RKO (cell line): ENCODE measurements at places on chromosomes 7 and 10.

DNA sequence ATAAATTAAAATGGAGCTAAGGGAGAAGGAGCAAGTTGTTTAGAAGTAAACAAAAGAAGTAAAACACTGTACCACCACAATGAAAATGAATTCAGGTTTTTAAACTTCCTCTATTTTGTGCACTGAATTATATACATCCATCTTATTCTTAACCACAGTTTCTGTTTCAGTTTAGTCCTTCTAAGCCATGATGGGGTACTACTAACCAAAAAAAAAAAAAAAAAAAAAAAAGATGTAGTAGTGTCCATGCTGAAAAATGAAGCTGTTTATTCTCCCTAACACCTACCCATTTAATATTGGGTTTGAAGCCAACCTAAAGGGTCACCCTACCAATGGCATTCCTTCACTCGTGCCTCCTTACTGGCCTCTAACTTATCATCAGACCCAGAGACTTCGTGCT is 3.4 kb upstream of the BMPR1A start:
- no peak for DNase-seq

DNA sequence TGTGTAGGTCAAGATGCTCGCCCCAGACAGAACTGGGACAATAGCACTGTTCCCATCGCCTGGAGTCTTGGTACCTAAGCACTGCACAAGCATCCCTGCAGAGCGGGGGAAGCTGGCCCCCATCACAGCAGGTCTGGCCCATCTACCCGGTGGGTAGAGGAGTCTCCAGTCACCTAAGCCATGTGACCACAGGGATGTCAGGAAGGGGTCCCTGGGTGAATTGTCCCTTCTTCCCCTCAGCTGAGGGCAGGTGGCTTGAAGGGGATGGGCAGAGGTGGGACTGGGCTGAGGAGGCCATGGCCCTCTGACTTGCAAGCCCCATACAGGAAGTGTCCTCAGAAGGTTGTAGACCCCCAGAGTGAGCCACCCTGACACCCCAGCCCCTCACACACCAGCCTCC is 39.7 kb downstream of the FRMPD2 start:
- no peak for DNase-seq

- DNase-seq, result no peak
These were observed 125.5 kb upstream of the SVIL start for GRCh38 chr10:29760138-29760900.

GRCh38 chr7:129341212-129341611 is 93.0 kb upstream of the STRIP2 start:
- DNase-seq, result no peak

- DNase-seq, result no peak
These were observed 5.7 kb downstream of the OSBPL3 start for GRCh38 chr7:24974026-24974832.

- no peak for DNase-seq
These were observed 70.2 kb downstream of the NOC3L start for GRCh38 chr10:94292434-94293090.

DNA sequence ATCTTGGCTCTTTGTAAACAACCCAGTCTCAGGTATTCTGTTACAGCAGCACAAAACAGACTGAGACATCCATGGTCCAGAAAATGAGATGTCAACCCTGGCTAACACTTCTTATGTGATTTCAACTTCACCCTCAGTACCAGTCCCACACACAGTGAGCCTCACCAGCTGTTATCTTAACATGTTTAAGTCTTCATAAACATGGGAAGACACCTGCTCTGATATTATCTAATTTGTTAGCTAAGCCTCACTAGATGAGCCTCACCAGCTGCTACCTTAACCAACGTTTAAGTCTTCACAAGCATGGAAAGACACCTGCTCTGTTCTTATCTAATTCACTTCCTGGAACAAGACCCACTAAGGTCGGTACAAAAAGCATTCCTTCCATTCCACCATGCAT is 130.8 kb downstream of the CALN1 start:
- no peak for DNase-seq

- no peak for DNase-seq
These were observed 3.9 kb upstream of the CDK6 start for GRCh38 chr7:92840316-92840715.

DNA sequence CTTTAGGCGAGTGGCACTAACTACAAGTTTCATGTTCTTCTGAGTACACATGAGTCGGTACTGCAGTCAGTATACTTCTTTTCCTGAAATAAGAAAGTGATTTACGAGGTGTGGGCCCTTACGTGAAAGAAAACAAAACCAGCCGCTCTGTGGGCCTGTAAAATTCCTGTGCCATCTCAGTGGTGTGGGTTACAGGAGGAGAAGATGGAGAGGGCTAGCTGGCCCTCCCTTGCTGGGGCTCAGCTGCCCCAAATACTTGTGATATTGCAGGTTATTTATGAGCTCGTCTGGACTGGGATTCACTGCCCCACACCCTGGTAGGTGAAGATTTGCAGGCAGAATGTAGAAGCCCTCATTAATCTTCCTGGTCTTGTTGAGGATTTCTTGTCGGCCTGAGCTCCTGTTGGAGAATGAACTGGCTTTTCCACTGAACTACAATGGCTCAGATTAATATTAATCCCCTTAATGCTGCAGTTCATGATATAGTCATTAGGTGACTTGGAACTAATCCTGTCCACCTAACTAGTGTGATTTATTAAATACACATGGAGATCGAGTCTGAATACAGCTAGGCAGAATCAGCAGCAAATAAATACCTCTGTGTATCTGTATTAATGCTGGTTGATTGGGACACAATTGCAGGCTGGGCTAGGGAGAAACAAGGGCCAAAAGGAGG is 68.0 kb downstream of the GBF1 start:
- DNase-seq, result no peak

GRCh38 chr10:34102893-34103506 is 712.1 kb downstream of the PARD3 start:
- DNase-seq, result no peak

GRCh38 chr7:21767300-21767900 is 178.3 kb downstream of the CDCA7L start:
- DNase-seq, result peak; percentile 90

DNA sequence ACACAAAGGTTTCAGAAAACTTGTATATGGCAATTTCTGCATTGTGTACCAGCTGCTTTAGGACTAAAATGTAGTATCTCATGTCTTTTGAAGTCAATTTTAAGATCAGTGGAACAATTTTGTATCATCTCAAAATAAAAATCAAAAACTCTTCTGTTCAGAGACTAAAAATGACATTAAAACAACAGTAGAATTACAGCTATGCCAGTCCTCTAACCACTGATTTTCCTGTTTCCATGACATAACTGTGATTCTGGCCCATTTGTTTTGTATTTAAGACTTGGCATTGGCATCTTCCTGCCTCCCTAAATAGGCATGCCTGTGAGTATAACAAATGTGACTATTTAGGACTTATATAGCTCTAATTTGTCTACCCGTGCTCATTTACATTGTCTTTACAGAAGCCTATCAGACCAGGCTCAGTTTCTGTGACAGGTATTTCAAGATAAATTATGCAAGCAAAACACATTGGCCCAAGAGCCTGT is 29.1 kb upstream of the VPS41 start:
- no peak for DNase-seq

DNA sequence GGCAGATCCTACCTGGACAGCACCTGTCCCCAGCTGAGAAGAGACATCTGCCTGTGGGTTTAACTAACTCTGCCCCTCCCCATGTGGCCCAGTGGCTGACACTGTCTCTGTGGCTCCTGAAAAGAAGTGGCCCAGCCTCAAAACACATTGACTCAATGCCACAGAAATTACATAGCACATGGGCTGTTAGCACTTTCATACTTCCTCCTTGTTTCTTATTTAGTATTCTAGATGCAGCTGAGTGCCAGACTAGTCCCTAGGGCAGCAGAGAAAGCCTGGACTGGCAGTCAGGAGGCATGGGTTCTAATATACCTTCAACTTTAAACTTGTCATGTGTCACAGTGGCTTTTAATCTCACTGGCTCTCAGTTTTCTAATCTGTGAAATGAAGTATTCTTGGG is 171.0 kb downstream of the TRIL start:
- DNase-seq, result no peak

DNA sequence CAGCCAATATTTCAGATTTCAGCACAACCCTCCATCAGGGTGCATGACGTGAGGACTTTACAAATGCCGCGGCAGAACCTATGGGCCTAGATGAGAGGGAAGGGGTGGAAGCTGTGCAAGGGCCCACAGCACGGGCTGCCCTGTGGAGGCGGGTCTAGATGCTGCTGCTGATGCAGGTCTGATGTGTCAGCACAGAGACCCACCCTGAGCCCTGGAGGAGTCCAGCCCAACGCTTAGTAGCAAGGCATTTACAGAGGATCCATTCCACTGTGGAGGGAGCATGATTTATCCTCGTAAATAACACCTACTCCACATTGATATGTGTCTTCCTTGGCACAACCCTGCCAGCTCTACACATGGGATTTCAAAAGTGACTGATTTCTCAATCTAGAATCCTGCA is 48.5 kb downstream of the MYL10 start:
- no peak for DNase-seq

- no peak for DNase-seq
These were observed 167.9 kb downstream of the PARD3 start for GRCh38 chr10:34647160-34647559.

DNA sequence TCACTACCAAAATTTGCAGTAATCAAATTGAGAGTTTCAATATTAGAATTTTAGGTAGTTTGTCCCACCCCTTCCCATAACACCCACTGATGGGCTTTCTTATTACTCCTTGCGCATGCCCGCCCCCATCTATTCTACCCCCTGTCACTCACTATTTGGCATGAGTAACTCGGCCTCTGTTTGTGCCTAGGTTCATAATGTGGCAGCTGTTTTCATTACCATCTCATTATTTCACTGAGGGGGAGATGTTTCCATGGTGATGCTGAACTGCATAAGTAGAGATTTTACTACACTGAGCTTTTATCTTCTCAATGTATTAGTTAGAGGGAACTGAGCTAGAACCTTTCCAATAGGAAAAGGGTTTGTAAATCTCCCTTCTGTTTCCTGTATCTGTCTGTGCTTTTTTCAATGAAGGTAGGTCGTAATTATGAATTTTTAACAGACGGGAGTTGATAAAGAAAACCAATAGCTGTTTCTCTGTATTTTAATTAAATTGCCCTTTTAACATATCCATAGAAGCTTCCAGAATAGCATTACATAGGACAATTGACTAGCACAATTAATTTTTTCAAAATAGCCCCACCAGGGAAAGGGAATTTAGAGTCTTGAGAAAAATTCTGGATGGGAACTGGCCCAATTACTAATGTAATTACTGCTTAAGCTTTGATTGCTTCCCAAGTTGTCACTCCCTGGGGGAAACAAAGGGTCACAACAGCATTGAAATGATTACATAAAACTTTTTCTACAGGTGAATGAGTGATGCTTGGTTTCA is 33.4 kb downstream of the PRPS1L1 start:
- DNase-seq, result no peak

DNA sequence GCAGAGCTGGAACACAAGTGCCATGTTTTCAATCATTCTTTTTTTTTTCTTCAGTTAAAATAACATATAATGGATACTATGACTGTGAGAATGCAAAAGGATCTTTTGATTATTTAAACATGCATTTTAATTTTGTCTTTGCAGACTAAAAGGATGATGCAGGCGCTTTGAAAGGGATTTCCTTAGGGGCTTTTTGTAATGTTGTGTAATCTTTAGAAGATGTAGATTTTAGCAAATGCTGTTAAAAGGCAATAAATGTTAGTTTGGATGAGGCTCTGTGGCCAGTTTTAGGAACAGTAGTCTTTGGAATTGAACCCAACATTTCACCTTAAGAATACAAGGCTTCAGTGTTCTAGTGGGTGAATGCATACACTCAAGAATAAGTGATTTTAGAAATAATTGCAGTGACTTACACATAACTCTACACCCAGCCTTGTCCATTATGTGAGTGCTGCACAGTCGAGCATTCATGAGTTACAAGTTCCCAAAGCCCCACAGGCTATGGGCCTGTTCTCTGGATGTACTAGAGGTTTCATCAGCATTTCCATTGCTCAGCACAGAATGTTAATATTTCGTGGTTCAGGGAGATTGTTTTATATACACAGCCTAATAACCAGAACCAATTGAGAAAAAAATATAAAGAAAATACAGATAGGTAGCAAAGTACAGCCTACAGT is 11.6 kb downstream of the PAPSS2 start:
- no peak for DNase-seq

DNA sequence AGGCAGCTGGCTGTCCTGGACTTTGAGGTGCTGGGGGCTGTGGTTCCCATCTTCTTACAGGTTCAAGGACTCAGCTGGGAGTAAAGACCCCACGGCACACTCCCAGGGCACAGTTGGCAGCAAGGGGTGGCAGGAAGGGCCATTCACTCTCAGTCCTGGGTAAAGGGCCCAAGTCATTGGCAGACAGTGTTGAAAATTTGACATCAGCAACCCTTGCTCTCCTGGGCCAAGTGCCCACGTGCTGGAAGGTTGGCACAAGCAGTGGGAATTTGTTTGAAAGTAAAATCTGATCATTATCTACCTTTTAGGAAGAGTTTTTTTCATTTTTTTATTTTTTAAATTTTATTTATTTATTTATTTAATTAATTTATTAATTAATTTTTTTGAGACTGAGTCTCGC is 241.6 kb upstream of the MKI67 start:
- DNase-seq, result no peak

- DNase-seq, result peak; percentile 55
These were observed at the start of gene PROSER2 for GRCh38 chr10:11823122-11823988. TSS of gene PROSER2 (plus strand) at chr10:11823356. CDS start at chr10:11852078, 28,722 bp downstream.

GRCh38 chr10:76554478-76554877 is 1083.1 kb downstream of the KCNMA1 start:
- no peak for DNase-seq

DNA sequence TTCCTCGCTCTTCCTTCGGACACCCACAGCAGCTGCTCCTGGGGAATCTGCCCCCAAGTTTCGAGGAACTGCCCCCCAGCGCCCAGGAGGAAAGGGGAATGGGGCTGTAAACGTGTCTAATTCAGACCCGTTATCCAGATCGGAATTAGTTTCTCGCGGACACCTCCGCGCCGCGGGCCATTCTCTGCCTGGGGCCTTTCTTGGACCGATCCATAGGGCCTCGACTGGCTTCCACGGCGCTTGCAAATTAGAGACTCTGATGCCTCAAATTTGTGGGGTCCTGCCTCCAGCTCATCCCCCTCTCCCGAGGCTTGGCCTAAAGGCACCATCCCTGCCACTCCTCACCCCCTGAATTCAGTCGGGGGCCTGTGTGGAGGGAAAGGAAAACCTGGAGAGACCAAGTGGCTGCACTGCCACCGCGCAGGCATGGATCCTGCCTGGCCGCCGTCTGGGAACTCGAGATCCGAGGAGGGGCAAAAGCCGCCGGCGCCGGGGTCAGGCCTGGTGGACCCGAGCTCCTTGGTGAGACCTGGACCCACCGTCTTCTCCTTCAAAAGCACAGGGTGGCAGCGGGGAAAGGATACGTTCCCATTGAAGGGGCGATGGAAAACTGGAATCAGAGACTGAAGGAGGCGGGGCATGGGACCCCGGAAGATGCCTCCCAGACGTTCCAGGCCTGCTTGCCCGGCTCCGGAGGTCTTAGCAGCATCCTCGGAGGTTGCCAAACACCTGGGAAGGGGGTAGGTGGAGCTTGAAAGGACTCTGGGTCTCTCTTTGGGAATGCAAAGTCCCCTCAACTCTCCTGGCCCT is 13.7 kb downstream of the LBX1 start:
- DNase-seq, result no peak
